NCI-H187 treated with DMSO at 0.1 percent for 48 hours (cell line): ENCODE measurements at places on chromosomes 7 and 10.

GRCh38 chr7:158030566-158030965, 557.1 kb downstream of the PTPRN2 start:
- no peak for DNase-seq

GRCh38 chr7:20089431-20089830, 127.8 kb downstream of the MACC1 start:
- DNase-seq, result no peak

GRCh38 chr7:109479388-109479787, 909.7 kb downstream of the DNAJB9 start:
- DNase-seq, result no peak

DNA sequence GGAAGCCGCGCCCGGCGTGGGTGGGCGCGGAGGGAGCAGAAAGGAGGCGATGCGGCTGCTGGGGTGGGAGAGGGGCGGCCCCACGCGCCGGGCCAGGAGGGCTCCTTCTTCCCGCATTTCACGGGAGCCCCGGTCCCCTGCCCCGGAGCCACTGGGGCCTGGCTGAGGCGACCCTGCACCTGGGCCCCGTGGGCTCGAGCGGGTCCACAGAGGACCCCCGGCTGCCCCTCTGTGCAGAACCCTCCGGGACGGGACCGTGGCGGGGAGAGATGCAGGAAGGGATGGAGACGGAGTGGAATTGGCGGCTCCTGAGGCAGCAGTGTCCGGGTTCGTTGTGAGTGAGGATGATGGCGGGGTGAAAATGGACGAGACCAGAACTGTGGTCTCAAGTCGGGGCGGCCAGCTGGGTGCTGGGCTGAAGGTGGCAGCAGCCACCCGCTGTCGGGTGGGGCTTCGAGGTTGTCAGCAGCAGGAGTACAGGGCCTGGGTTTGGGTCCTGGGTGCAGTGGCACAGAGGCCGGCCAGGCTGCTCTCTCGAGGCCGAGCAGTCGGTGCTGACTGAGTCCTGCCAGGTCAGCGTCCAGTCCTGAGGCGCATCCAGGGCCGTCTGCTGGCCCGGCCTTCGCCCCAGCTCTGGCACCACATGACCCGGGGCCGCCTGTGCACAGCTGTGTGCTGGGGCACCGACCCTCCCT, 80.4 kb downstream of the VIPR2 start:
- DNase-seq, result no peak

- no peak for DNase-seq
These were observed 512.2 kb downstream of the SORCS1 start for GRCh38 chr10:106652279-106652678.

GRCh38 chr10:122040786-122041185, 51.8 kb downstream of the TACC2 start:
- no peak for DNase-seq

DNA sequence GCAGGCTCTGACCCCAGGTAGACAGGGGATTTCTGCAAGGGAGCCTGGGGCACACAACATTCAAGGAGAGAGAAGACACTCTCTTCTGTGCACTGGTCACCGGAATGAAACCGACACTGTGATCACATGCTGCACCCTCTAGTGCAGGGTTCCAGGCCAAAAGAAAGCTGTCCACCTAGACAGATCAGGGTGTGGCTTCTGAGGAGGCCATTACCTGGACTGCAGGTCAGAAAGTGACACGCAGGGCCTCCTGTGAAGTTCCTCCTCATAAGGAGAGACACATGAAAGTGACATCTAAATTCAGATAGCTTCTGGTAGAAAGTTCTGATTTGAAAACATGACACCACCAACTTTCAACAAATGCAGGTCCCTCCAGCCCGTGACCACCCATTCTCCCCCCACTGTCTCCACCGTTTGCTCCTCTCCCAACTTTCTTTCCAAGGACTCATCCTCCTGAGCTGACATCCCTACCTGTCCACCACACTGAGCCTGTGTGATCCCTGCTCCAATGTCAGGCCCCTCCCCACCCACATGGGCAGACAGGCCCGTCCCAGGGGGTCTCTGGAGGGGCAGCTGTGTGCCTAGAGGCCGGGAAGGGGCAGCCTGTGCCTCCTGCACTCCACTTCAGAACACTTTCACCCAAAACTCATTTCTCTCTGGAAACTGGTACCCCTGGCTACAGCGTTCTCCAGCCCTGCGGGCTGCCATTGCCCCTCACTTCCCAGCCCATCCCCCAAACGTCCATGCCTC, 198.0 kb downstream of the TNS3 start:
- DNase-seq, result no peak
